ENCODE measurements at places on chromosomes 6 and 20. TPM values are rescaled to one million over a fixed set of nuclear protein-coding genes. Genes with fewer than 3 reads are reported as not detected.

OR2H1 gene
- total RNA-seq = not detected

HTR1B gene
- not detected for total RNA-seq

FHL5 gene
- 21.4 TPM for total RNA-seq

OPRM1 gene
- 0.98 TPM for total RNA-seq

All from vagina (tissue), 2 donors.